ENCODE measurements at places on chromosomes 1 and 21.

GRCh38 chr1:202154766-202155477 is 5.5 kb downstream of the PTPN7 start:
- DNase-seq, result peak; percentile 75

GRCh38 chr1:223870617-223871574 is 25.1 kb upstream of the TP53BP2 start:
- no peak for DNase-seq

- no peak for DNase-seq
Observed at GRCh38 chr1:156652131-156652991, 10.4 kb downstream of the BCAN start.

GRCh38 chr1:207913951-207914350 is 3.0 kb upstream of the CD34 start:
- no peak for DNase-seq
